Neuronal stem cell (in vitro differentiated cells): ENCODE measurements at places on chromosomes 1 and 21.

GRCh38 chr1:118711356-118711755 lies 276.8 kb downstream of the TBX15 start:
- no peak for DNase-seq

GRCh38 chr1:87208931-87209330 lies 119.7 kb upstream of the LMO4 start:
- DNase-seq: no peak

- no peak for DNase-seq
These were observed 3.1 kb downstream of the ADAMTSL4 start for GRCh38 chr1:150552128-150552910.

DNA sequence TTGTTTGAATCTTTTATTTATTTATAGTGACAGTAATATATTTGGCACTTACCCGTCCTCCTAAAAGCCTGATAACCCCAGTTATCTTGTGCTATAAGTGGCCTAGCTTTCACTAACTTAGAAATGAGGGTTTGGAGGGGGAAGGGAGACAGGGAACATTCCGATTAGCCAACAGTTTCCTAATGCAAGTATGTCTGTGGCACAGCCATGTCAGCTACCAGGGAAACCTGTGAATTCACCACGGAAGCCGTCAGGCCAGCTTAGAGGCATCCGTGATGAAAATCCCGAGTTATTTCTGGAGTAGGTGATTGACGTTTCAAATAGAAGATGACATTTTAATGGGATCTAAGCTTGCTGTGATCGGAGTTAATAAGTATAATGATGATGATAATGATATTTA lies 39.4 kb upstream of the BCL10 start:
- DNase-seq: no peak

DNA sequence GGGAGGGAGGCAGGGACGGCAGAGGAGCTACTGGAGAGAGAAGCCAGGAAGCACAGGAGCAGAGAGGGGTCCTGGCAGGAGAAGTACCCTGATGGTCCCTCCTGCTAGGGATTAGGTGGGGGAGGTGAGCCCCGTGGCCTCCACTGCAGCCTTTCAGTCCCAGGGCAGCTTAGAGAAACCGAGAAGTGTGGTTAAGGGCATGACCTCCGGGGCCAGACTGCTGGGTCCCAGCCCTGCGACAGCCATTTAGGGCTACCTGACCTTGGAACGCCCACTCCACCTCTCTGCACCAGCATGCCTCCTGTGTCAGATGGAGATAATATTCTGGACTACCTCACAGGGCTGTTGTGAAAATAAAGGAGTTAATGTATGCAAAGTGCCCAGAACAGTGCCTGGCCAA lies 47.4 kb downstream of the KCNN3 start:
- no peak for DNase-seq

DNA sequence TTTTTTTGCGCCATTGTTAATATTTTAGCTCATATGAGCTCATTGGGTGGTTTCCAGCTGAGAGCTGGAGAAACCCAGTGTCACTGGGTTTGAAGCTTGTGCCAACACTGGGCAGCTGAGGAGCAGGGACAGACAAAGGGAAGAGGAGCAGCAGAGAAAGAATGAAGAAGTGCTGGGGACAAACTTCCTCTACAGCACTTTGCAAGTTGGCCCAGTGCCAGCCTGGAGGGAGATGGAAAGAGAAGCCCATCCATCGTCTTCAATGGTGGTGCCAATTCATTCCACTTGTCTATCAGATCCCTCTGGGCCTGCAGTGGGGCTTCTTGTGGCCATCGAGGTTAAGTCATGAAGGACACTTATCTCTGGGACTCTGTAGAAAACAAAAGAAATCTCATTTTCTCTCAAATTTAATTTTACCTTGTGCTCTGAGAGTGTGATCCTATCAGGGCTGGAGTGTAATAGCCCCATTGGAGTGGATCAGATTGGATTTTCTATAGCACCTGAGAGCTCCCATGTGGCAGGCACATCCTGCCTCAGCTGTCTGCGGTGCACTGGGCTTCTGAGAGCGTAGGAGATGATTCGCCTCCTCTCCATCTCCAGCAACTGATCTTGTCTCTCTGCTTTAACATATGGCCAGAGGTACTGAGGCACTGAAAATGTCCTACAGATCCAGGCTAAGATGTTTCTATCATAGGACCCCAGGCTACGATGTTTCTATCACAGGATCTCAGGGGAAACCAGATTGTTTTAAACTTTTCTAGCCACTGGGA lies 114.7 kb downstream of the TNR start:
- no peak for DNase-seq

GRCh38 chr21:34092262-34092921 lies 19.0 kb downstream of the MRPS6 start:
- no peak for DNase-seq

GRCh38 chr1:12386130-12386529 lies 156.3 kb downstream of the VPS13D start:
- no peak for DNase-seq

DNA sequence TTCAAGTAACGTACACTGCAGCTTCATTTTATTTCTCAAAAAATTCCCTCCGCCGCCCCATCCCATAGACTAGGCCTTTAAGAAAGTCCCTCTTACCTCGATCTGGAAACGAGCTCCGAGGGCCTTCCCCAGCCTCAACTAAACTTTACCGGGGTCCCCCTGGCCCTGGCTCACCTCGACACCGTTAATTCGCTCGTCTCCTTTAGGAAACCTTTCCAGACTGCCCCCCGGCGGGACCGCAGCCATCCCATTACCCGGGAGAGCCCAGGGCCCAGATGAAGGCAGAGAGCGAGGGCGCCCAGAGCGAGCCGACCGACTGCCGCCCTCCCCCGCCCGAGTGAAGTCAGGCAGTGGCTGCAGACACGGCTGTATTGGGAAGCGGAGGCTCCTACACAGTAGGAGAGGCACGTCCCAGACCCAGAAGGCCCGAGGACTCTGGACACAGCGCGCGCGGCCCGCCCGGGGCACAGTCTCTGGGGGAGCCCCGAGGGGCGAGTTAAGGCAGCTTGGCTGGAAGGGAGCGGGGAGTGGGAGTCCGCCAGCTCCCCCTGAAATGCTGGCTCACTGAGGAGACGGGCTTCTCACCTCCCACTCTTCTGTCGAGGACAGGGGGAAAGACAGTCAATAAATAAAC lies 14.6 kb downstream of the SEMA6C start:
- DNase-seq: no peak

DNA sequence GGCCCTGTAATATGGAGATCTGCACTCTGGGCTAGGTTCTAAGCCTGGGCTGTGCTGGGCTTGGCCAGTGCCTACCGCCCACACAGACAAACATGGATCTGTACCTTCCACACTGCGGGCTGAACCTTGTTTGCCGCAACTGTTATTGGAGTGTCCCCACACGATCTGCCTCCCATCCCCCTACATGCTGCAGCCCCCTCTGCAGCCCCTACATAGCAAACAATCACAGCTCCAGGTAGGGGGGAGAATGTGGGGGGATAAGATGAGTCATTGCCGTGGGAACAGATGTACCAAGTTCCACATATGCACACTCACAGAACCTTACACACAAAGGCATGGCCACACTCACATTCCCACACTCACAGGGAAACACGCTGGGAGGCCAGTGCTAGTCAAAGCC lies 2.1 kb upstream of the HCRTR1 start:
- DNase-seq: no peak

GRCh38 chr1:159009704-159010361 lies at the start of gene IFI16:
IFI16 (plus strand) TSS chr1:159009907; CDS start chr1:159014681, 4,774 bp downstream.
- no peak for DNase-seq

DNA sequence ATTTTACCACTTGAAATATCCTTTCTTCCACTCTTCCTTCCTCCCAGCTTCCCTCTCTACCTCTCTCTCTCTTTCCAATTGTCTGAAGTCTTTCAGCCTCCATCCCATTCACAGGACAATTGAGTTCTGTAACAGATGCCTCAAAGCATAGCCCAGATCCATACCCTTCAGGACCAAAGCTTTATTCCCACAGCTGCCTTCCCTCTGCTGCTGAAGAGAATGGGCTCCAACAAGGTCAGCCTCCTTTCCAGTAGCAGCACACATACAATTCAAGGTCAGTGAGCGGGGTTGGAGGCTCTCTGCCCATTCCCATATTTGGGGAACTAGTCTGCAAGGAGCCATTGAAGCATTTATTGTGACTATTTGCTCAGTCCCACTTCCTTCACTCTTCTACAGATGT lies 179.9 kb downstream of the DPYD start:
- DNase-seq: no peak

- no peak for DNase-seq
These were observed 217.7 kb downstream of the URB2 start for GRCh38 chr1:229843627-229844238.

DNA sequence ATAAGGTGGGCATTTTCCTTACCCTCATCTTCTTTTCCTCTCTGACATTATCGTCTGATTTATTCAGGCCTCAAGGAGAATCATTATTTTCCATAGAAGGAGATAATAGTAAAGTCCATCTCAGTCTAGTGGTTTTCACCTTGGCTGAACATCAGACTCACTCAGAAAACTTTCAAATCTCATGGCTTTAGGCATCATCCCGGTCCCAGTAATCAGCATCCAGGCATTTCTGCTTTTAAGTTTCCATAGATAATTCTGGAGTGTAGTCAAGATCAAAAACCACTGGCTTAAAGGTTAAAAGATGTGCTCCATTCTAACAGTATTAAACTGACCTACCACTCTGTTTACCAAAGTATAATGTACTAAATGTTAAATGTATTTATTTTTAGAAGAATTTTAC lies 49.4 kb downstream of the RNF2 start:
- DNase-seq: no peak

DNA sequence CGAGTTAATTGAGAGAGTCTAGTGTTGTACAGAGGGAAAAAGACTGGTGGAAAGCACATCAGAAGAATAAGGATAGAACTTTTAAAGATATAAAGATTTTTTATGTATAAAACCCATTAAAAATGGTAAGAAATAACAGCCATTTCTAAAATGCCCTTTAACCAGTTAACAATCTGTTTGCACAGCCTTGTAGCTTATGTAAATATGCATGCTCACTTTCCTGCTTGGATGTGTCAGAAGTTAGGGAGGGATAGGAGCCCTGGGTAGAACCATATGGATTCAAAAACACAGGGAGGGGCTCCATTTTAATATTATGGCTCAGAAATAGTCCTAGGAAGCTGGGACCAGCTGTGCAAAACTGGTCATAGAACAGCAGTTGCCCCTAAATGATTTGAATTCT lies 4.5 kb upstream of the EDEM3 start:
- DNase-seq: no peak

GRCh38 chr1:203306965-203307541 lies 1.7 kb downstream of the BTG2 start:
- DNase-seq: no peak

- peak; percentile 35 for DNase-seq
These were observed 54.1 kb upstream of the SAMD11 start for GRCh38 chr1:869499-870244.

- DNase-seq: no peak
These were observed 163.0 kb upstream of the LYPLAL1 start for GRCh38 chr1:219010720-219011119.

- no peak for DNase-seq
These were observed 144.7 kb downstream of the APP start for GRCh38 chr21:26025536-26026512.

GRCh38 chr1:172071746-172072145 lies 230.4 kb downstream of the DNM3 start:
- DNase-seq: no peak

DNA sequence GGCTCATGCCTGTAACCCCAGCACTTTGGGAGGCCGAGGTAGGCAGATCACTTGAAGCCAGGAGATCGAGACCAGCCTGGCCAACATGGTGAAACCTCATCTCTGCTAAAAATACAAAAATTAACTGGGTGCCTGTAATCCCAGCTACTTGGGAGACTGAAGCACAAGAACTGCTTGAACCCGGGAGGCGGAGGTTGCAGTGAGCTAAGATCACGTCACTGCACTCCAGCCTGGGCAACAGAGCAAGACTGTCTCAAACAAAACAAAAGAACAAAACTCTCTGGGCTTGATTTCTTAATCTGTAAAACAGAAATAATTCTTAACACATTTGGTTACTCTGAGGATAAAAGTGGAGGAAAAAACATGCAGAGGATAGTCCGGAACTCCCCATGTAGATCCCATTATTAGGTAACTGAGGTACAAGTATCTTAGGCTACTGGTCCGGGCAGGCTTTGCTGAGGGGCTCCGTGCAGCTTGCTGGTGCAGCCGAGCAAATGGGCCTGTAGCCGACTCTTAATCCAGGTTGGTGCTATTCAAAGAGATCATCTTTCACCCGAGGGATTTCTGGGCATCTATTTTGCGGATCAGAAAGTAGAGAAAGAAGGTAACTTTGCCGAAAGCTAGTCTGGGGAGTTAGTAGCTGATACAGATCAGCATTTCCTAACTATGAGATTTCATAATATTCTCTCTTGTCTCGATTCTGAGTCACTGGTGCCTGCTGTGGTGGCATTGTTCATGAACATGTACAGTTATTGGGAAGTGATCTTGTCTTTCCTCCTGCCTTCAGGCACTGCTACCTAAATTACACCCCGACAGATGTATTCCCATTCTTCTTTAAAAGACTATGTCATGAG lies 56.8 kb downstream of the NFIA start:
- no peak for DNase-seq

GRCh38 chr21:26736449-26736848 lies 108.8 kb downstream of the ADAMTS1 start:
- no peak for DNase-seq
